ENCODE measurements at places on chromosomes 1 and 21.

GRCh38 chr1:7373876-7374562, 397.1 kb upstream of the VAMP3 start:
- DNase-seq, result no peak

- DNase-seq, result no peak
These were observed 88.4 kb downstream of the SDCCAG8 start for GRCh38 chr1:243343970-243344937.

DNA sequence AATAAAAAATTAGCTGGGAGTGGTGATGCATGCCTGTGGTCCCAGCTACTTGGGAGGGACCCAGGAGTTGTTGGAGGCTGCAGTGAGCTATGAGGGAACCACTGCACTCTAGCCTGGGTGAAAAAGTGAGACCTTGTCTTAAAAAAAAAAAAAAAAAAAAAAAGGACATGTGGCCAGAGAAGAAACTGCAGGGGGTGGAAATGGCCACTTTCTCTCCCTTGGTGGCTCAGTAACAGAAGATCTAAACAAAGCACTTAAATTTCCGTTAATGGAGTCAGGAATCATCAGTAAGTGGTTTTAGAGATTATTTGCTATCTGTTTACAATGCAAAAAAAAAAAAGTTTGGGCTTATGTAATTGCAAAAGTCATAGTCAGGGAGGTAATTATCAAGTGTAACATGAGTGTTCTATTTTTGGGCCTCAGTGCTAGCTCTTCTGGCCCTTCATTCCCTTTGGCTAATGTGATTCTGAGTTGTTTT, 19.3 kb upstream of the OPRD1 start:
- no peak for DNase-seq

- DNase-seq, result no peak
These were observed 739.0 kb upstream of the NCAM2 start for GRCh38 chr21:20259031-20259867.

GRCh38 chr1:208892147-208892546, 648.0 kb upstream of the PLXNA2 start:
- DNase-seq, result no peak

DNA sequence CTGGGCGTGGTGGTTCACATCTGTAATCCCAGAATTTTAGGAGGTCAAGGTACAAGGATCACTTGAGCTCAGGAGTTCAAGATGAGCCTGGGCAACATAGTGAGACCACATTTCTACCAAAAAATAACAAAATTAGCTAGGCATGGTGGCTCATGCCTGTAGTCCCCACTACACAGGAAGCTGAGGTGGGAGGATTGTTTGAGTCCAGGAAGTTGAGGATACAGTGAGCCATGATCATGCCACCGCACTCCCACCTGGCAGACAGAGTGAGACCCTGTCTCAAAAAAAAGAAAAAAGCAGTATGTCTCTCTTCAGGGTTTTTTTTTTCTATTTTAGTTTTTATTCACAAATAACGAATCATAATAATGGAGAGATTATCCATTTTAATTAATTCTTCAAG, 233.7 kb upstream of the DMRTA2 start:
- DNase-seq, result no peak

DNA sequence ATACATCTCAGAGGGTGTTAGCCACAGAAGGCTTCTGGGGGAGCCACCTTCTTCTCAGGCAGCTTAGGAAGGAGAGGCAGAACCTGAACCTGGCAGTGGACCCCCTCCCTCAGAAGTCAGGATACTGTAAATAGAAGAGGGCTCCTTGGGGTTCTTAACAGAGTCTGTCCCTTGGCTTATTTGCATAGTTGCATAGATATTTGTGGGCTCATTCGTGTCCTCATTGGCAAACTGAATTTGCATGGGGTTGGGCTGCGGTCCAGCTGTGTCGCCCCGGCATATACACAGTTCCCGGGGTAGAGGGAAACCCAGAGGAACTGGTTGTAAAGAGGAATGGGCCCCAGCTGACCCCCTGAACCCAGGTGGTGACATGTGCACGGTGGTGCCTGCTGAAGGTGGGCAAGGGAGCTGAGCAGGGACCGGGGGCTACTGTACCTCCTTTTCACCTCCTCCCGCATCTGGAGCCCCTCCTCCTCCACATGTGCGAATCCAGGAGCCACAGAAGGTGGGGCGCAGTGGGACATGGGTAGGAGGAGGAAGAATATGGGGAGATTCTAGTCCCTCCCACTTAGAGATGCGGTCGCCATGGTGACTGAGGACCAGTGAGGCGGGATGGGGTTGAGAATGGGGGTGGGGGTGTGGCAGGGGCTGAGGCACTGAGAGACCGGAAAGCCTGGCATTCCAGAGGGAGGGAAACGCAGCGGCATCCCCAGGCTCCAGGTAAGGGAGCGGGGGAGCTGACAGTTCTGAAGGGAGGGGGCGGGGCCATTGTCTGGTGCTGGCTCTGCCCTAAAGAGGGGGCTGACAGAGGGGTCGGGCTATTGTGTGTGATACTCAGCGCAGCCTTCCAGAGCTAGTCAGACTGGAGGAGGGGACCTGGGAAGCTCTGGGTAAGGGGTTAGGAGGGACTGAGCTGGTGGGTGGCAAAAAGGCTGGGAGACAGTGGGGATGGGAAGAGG, 3.7 kb upstream of the SEMA4A start:
- no peak for DNase-seq

DNA sequence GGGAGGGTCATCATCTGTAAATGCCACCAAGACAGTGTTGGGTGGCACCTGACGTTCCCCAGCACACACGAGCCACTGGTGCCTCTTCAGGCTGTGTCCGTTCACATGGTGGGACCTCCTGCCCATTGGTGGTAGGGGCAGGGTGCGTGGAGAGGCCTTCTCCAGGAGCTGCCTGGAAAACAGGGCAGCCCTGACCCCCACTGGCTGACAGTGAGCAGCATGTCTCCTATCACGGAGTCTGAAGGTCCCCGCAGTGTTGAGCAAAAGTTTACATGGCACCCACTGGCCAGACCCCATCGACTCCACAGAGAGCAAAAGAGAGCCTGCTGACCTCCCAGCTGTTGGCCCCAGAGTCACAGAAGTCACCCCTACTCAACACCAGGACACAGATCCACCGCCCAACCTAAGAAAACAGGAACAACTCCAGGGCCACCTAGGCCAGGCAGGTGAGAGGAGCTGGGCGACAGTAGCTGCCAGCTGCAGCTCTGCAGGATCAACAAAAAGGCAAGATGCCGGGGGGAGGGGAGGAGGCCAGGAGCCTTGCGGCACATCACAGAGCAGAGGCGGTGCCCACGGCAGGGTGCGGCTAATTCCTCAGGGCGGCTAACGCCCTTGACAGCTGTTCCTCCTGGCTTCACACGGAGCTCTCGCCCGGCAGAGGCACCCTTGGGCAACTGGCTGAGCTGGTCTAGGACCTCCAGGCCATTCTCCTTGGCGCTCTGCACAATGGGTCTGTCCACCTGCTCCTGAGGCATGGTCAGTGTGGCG, 14.4 kb upstream of the IFI6 start:
- DNase-seq, result no peak

- DNase-seq, result no peak
These were observed 85.4 kb upstream of the WARS2 start for GRCh38 chr1:119225831-119226230.

DNA sequence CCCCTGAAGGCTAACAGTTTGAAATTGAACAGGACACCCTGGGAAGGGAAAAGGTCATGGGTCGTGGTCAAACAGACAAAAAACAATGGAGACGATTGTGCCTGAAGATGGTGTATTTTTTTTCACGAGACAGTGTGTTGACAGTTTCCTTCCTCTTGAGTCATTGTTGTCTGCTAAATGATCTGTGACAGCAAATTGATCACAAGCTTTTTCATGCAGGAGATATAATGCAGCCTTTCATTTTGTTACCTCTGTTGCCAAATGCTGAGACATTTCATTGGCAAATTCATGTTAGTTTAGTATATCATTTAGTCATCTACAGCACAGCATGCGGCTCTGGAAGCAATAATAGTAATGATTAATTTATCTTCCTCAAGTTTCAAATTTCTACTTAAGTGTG, 27.7 kb downstream of the UBE2U start:
- no peak for DNase-seq

Data from progenitor cell of endocrine pancreas (in vitro differentiated cells).